ENCODE measurements at places on chromosomes 1 and 21. TPM values are rescaled to one million over a fixed set of nuclear protein-coding genes. Genes with fewer than 3 reads are reported as not detected.

GRCh38 chr21:32572574-32573420, 12.5 kb downstream of the TCP10L start:
- DNase-seq: no peak

Gene GJB4
- not detected for total RNA-seq

- DNase-seq: no peak
These were observed 5.2 kb downstream of the SLC66A1 start for GRCh38 chr1:19317126-19317910.

DNA sequence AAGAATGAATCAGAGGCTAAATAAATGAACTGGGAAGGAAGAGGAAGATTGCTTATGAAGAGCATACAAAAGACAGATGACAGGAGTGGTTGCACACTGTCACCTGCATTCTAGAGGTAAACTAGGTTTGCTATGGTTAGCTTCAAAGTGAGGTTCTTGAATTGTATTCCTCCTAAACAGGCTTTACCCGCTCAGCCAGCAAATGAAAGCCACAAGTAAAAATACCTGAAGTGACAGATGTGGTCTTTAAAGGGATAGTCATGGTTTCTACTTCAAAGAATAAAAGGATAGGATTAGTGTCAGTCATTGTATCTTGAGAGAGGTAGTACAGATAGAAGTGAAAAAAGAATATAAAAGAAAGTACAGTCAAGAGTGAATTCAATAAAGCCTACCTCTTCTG, 32.4 kb upstream of the PRDX6 start:
- DNase-seq: no peak

Gene OR2L5
- not detected for total RNA-seq

DNA sequence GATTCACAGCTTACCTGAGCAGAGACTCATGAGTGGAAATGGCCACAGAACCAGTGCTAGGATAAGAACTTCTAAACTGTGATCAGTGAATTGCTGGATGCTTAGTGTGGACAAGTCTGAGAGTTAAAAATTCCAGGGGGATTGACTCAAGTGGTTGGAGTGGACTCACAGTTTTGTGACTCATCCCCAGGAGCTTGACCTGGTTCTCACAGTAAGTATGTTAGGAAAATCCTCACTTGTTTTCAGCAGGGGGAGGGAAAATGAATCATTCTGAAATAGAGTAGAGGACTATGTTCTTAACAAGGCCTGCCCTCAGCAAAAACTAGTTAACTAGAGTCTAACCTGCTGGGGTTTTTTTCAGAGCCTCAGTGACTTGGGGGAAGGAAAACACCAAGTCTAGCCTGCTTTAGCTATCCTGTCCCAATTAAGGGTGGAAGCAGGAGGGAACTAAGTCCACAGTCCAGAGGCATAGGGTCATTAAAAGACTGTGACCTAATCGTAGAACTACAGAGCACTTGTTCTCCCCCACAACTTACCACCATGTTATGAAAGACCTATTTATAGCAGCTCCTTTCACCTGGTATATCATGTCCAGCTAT, 6.1 kb upstream of the CDC73 start:
- no peak for DNase-seq

All from naive thymus-derived CD4-positive, alpha-beta T cell (primary cell).